Fibroblast of skin of right biceps (primary cell): ENCODE measurements at places on chromosomes 6 and 20.

GRCh38 chr6:4504700-4505099 is 271.5 kb upstream of the CDYL start:
- no peak for DNase-seq

GRCh38 chr20:51712501-51713212 is 55.5 kb downstream of the ATP9A start:
- DNase-seq: peak; percentile 63

DNA sequence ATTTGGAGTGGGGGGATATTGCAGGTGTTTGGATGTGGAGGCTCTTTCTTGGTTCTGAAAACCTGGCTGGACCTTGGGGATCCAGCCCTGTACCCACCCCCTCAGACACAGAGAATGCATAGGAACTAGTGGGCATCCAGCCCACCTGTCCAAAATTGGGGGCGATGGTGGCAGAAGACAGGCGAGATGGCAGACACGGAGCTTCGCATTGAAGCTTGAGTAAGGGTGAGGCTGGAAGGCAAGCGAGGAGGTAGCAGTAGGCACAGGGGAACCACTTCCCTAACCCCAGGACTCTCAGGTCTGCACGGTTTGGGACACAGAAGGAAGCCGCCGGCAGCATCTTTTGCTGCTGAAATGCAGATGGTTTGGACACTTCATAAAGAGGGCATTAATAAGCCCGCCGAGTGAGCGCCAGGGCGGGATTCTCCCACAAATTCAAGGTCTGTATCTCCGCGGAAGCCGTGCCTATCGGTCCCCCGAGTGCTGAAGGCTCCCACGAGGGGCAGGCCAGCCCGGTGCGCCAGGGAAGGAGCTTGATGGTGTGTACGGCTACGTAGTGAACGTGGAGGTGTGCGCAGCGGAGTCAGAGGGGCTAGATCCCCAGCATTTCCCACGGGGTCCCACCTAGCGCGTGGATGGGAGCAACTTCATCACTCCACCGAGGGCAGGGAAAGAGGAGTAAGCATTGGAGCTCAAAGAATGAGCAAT is 1.6 kb upstream of the FOXA2 start:
- no peak for DNase-seq

GRCh38 chr6:12017876-12018401 is 5.8 kb downstream of the HIVEP1 start:
- DNase-seq: no peak

GRCh38 chr20:62902926-62903615 is 23.2 kb downstream of the DIDO1 start:
- DNase-seq: peak; percentile 39

DNA sequence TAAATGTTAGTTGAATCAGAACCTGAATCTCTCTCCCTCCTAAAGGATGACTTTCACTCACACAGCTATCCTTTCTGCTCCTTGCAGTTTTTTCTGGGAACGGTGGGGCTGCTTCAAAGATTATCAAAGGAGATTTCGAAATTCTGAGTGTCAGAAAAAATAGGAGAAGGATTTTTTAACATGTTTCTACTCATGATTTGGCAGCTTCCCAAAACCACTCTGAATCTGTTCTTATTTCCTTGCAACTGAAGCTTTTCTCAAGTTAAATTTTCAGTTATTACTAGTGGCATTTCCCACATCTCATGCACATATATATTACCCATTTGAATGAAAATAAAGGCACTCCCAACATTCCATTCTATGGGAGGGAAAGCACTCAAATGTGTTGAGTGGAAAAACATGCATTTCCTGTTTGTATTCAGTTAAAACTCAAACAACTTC is 123.6 kb downstream of the LCA5 start:
- DNase-seq: peak; percentile 65

- DNase-seq: no peak
Observed at GRCh38 chr20:49281913-49282467, 4.1 kb upstream of the ZNFX1 start.
